Activated naive CD4-positive, alpha-beta T cell treated with anti-CD3 and anti-CD28 coated beads, Interleukin-2, amount 50 U/mL, for 72 hours (primary cell): ENCODE measurements at places on chromosomes 1 and 21.
A peak's percentile ranks its signal among the peaks of the same experiment; 100 is the strongest.

DNA sequence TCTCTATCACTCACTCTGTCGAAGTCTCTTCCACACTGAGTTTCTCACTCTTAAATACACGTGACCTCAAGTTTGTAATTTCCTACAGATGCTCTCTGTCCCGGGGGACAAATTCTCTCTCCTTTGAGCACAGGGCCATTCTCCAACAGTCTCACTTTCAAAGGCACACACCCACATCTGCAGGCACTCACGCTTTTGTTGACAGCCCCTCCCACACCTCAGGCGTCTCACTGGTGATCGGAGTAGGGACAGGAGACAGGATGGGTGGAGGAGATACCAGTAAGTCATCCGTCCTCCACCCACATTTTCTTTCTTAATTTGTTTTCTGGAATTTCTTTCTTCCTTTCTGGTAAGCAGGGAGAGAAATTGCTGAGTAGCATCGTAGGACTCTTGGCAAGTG is 40.6 kb upstream of the GREM2 start:
- DNase-seq = no peak

DNA sequence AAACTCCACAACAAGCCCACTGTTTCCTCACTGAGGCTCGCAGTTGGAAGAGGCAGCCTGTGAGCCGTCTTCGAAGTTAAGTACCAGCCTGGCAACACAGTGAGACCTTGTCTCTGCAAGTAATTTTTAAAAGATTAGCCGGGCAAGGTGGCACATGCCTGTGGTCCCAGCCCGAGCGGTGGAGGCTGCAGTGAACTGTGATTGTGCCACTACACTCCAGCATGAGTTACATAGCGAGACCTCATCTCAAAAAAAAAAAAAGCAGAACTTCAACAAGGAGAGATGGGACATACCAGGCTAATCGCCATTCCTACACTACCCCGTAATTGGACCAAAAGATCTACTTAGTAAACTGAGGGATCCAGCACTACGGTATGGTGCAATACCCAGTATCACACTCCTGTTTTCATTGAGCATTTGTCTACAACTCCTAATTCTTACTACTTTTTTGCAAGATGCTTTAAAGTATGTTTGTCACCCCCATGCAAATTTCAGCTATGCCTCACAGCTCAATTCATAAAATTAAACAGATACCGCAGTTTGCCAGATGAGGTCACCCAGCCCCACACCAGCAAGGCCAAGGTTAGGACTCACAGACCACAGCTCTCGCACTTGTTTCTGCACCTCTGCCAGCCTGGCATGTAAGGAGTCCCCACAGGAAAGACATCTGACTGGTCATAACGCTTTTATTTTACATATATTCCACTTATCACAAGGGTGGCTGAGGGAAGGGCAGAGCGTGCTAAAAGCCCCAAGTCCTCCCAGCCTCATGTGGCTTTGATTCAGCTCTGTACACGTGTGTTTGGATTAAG is 21.0 kb downstream of the SDE2 start:
- peak; percentile 45 for DNase-seq

- DNase-seq = no peak
Observed at GRCh38 chr1:200846398-200846797, 26.4 kb upstream of the GPR25 start.

- DNase-seq = no peak
Observed at GRCh38 chr1:41690331-41690730, 205.8 kb upstream of the EDN2 start.

- no peak for DNase-seq
Observed at GRCh38 chr1:33146003-33146402, 35.8 kb downstream of the TRIM62 start.

DNA sequence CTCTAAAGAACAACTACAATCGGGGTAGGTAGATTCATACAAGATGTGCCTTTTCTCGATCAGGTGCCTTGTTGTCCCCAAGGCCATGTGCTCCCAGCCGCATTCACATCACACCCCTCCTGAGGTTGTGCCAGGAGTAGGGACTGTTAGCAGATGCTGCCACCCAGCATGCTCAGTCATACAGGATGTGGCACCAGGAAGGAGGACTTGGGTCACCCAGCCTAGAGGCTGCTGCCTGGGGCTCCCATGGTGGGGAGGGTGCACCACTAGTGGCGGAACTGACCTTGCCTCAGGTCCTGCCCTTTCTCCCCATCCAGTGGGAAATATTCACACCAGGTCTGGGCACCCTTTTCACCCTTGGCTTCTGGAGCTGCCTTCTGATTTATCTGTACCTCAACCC is 8.3 kb downstream of the TEX35 start:
- no peak for DNase-seq

GRCh38 chr1:112985123-112985522 is 29.1 kb upstream of the SLC16A1 start:
- DNase-seq = no peak
